ENCODE measurements at places on chromosomes 1 and 21.

DNA sequence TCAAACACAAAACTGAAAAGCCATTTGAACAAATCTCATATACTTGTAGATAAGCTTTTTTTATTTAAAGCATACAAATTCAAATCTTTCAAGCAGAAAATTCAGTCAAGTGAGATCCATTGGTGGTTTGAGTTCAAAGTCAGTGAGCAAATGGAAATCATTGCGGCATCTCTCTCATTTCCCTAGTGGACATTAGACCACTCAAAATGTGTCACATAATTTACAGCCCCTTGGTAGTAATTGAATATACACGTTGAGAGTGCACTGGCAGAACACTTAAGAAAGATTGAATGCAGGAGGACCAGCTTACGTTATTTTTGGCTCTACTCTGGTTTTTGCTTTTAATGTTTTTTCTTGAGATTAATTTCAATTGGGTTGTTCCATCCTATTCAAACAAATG is 633.7 kb downstream of the USP25 start:
- no peak for DNase-seq

DNA sequence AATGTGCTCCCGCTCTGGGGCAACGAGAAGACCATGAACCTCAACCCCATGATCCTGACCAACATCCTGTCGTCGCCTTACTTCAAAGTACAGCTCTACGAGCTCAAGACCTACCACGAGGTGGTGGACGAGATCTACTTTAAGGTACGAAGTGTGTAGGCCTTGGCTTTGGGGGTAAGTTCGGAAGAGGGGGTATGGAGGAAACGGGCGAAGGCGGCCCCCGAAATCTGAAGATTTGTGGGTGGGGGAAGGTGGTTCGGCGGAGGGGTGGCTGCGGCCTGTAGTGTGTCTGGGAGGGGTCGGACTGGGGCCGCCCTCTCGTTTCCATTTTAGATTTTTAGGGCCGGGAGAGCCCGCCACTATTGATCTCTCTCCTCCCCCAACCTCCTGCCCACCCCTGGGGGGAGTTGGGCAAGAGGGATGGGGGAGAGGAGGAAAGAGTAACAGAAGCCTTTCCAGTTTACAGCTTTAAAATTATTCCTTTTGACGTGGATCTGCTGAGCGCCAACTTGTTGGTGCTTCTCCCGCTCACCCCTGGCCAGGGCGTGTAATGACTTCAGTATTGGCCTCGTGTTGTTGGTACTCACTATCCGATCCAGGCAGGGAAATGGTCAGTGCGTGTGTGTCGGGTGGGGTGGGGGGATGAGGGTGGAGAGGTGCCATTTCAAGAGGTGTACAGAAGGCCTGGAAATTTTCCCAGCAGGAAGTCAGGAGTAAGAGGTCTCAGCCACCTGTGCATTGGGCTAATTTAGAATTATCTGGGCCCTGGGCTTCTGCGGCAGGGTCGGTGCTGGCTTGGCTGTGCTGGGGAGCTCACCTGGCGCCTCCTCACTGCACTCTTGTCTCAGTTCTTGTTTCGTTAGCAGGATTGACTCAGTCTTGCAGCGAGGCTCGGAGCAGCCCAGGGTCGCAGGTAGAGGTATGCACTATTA is 880 bp downstream of the PRPF38B start:
- DNase-seq, result peak; percentile 50

- DNase-seq, result no peak
Observed at GRCh38 chr1:245444147-245444828, 289.5 kb downstream of the KIF26B start.

DNA sequence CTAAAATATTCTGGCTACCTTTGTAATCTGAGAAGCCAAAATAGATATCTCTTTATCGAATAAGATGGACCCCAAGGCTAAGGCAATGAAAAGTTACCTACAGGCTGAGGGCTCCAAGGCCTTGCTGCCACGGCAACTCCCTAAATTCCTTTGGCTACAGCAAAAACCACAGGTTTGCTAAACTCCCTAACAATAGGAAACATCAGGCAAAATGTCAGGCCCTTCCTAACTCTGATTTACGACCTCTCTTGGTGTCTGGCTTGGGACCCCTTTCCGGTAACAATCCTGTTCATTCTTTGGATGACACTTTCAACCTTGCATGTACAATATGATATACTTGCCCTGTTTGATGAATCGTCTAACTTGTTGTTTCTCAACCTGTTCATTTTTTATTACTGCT is 11.3 kb upstream of the OR2T8 start:
- DNase-seq, result no peak

GRCh38 chr1:58515794-58516401 is 30.6 kb downstream of the OMA1 start:
- no peak for DNase-seq

DNA sequence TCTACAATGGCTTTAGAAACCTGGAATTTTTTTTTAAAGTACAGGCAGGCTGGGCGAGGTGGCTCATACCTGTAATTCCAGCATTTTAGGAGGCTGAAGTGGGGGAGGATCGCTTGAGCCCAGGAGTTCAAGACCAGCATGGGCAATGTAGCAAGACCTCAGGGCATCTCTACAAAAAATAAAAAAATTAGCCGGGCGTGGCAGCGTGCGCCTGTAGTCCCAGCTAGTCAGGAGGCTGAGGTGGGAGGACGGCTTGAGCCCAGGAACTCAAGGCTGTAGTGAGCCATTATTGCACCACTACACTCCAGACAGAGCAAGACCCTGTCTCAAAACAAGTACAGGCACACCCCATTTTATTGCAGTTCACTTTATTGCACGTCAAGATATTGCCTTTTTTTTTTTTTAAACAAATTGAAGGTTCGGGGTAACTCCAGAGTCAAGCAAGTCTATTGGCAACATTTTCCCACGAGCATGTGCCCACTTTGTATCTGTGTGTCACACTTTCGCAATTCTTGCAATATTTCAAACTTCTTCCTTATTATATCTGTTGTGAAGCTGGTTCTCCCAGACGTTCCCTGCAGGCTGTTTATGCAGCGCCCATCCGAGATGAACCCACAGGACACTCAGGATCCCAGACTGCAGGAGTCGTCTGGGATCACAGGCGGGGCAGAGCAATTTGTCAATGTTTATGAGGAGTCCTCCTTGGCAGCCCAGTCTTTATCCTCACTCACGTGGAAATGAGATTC is 4.7 kb downstream of the HES2 start:
- DNase-seq, result no peak

DNA sequence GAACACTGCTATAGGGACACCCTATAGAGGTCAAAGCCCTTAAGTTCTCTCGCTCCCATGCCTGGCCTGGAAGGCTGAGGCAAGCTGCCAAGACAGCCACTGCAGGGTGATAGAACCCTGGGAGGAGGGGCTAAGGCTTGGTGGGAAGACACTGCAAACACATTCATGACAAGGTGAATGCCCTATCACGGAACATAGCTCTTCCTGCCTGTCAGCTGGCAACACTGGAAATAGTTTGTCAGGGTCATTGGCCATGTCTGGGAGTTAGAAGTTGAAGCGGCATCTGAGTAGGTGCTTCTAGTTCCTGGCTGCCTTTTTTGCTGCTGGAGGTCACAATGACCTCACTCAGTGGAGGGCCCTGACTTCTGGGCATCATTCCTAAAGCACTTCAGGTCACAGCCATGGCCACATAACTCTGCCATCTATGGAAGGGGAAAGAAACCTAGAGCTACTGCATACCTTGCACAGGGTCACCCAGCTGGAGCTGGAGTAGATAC is 4.2 kb downstream of the FABP3 start:
- DNase-seq, result no peak

DNA sequence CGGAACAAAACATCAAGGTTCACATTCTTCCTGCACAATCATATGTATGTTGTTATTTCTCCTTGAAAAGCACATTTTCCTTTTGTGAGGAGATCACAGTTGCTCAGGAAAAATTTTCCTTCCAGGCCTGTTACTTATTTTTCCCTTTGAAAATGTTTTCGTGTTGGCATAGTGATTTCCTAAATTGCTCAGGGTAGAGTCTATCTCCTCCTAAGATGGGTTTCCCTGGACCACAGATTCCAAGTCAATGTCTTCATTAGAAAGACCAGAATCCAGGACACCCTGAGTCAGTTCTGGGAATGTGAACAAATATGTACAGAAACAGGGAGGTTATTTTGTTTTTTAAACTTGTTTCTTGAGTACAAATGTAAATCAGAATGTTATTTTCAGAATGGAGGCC is 94.3 kb upstream of the C1orf105 start:
- DNase-seq, result no peak

DNA sequence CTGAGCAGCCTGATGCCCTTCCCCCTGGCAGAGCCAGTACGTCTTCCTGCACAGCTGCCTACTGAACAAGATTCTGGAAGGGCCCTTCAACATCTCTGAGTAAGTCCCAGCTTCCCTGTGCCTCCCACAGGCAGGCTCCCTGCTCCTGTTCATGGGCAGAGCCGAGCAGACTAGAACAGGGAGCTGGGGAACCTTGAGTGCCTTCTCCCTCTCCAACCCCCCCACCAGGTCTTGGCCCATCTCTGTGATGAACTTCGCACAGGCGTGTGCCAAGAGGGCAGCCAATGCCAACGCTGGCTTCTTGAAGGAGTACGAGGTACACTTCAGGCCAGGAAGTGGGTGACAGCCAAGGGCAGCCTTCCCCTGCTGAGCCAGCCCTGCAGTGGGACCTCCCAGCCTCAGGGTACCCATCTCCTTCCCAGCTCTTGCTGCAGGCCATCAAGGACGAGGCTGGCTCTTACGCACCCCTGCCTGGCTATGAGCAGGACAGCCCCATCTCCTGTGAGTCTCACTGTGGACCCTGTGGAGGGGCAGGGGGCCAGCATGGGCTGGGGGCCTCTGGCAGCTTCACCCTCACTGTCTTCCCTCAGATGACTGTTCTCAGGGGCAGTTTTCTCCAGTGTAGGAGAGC is 6.4 kb upstream of the LGR6 start:
- no peak for DNase-seq

DNA sequence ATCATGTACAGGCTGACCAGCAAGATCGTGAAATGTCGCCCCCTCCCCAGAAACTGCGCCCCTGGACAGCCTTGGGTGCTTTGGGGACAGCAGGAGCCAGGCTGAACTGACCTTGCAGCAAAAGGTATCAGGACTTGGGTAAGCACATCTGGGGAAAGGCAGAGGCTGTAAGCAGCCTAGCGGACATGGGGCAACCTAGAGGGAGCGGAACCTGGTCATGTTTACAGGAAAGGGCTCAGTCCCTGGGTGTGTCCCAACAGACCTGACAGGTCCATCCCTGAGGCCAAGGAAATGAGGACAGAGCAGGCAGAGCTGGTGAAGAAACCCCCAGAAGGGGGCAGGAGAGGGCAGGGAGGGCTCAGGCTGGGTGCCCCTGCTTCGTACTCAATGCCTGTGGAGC is 3.1 kb upstream of the S100A8 start:
- DNase-seq, result no peak

DNA sequence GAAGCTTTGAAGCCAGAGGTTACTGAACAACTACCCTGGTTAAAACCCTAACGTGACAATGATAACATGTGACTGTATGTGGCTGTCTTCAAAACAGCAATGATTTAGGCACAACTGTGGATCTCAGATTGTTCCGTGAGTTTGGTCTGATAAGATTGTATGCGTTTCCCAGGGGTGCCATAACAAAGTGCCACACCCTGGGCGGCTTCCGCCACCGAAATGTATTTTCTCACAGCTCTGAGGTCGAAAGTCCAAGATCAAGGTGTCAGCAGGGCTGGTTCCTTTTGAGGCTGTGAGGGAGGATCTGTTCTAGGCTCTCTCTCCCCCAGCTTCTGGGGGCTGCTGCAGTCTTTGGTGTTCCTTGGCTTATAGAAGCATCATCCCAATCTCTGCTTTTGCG is 29.5 kb upstream of the ERG start:
- DNase-seq, result no peak

- no peak for DNase-seq
Observed at GRCh38 chr21:45466330-45467220, 61.6 kb downstream of the COL18A1 start.

- no peak for DNase-seq
Observed at GRCh38 chr1:41679531-41679930, 195.0 kb upstream of the EDN2 start.

DNA sequence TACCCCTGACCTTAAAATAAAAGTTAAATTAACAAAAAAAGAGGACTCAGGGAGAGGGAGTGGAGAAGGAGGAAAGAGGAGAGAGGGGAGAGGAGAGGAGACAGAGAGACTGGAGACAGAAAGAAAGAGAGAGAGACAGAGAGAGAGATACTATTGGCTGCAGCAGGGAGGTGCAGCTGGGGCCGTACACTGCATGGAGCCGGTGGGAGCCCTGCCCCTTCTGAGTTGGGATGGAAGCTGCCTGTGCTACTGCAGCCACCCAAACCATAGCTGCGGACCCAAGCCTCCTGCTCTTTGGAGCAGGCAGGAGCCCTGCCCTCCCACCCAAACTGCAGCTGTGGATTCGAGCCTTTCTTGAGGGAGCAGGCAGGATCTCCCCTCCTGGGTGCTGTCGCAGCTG is 32.7 kb upstream of the HP1BP3 start:
- no peak for DNase-seq

GRCh38 chr1:100643471-100644196 is 75.9 kb upstream of the VCAM1 start:
- no peak for DNase-seq

DNA sequence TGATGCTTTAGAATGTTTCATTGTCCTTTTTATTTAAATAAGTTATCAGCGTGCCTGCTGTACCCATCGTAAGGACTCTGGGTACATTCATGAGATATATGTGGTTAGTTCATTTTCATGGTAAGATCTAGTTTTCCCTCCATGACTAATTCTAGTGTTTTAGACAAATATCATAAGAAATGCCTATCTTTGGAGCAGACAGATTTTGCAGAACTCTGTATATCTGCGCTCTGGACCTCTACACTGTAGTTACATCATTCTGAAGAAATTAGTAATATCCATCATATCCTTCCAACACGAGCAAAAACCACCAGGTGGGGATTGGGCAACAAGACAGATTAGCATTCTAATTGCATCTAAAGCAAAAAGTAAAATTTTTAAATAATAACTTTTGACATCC is 499.2 kb downstream of the SETD4 start:
- no peak for DNase-seq

DNA sequence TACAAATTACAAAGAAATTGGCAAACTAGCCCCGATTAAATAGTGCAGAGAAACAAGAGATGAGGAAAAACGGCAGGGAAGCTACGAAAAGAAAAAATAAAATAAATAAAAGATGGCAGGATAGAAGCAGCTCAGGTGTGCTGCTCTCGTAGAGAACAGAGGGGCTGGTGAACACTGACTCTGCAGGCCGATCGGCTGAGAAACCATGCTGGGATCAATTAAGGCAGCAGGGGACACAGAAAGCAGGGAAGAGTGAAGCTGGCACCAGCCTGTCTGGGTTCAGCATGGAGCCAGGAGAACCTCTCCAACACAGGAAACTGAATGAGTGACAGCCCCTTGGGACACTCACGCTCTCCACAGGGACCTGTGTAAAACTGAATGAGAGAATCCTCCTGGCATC is 39.5 kb upstream of the TMPRSS15 start:
- DNase-seq, result no peak

GRCh38 chr1:1891349-1892078 is 627 bp upstream of the GNB1 start:
- peak; percentile 81 for DNase-seq
